ENCODE measurements at places on chromosomes 7 and 10.
A peak's percentile ranks its signal among the peaks of the same experiment; 100 is the strongest.

DNA sequence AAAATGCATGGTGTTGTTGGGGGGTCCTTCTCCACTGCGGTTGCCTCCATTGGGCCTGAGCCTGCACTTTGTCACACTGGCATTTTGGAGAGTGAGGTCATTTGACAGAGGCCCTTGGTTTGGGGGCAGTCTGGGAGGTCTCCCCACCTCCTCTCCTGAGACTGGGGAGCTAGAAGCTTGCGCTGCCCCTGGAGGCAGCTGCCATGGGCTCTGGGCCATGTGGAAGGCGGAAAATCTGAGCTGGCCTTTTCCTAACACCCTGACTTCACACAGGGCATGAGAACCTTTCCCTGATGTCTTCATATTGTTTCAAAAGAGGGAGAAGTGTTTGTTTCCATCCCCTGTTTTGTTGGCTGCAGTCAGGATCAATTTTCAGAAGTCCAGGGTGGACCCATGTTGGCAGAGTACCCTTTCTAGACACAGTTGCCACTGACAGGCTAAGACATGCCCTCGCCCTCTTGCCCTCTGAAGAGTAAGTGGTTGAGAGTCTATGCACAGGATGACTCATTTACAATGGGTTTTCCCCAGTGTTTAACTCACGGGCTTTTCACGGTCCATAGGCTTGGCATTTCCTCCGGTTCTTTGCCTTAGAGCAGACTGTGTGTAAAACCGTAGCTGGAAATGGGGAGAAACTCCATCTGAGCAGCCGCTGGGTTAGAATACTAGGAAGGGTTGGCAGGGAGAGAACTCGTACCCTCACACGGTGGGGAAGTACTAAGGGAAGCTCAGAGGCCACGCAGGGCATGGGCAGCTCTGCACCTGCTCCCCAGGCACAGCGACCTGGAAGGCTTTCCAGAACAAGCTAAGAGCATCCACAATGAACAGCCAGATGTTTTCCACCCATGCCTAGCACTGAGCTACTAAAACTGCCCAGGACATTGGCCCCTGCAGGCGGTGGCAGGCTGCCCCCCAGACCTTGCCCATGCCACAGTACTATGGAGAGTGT, 655.0 kb downstream of the SDK1 start:
- DNase-seq: no peak

DNA sequence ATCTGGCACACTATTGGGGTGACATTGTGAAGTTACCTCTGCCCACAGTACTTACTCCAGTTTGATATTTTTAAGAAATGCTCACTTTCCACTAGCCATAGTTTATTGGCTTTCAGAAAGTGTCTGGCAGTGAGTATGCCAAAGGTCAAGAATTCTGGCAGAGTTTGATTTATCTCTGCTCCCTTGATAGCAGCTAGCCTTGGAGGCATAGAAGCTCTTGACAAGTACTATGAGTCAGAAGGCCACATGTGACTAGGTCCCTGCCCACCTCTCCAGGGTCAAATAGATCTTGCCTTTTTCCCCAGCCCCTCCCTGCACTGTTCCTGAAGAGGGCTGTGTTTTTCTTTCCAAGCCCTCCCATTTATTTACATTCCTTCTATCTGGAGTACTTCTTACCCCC, 202.2 kb downstream of the AUTS2 start:
- DNase-seq: no peak

DNA sequence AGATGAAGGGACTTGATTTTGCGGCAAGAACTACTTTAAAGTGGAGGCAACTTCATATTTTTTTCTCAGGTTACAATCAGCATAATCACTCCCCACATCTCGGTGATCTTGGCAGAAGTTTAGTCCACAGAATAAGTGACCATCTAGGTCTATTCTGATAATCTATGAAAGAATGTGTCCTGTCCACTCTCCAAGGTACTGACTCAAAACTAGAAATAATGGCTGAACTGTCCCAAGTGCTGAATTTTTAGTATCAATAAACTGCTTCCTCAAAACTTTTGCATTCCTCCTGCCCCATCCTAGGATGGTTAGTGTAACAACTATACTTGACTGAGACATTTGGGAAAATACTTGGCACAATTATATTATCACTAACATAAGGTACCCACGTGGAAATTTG, 10.9 kb upstream of the CHRM2 start:
- DNase-seq: no peak

GRCh38 chr10:49709934-49710333, 30.5 kb downstream of the C10orf53 start:
- no peak for DNase-seq

- DNase-seq: no peak
Observed at GRCh38 chr7:32539919-32540531, 44.7 kb downstream of the AVL9 start.

- DNase-seq: peak; percentile 67
Observed at GRCh38 chr7:155863721-155864151, 51.5 kb upstream of the SHH start.

- DNase-seq: no peak
Observed at GRCh38 chr10:104640339-104641186, 527 bp upstream of the SORCS3 start.

- DNase-seq: no peak
Observed at GRCh38 chr10:14016931-14017333, 313.8 kb downstream of the FRMD4A start.

DNA sequence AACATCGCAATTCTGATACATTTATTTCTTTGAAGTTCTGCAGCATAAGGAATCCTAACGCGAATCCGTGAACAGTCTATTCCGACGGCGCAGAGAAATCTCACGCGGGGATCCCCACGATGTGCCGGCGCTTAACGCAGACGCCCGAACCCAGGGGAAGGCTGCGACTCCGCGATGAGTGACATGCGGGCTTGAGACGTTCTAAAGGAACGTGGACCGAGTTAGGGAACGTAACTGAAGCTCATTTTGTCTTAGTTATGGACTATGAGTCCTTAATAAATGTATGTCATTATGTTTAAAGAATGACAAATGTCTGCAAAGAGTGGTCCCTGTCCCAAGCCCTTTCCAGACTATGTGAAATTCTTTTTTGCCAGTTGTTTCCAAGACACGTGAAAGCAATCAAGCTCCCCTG, 995 bp upstream of the PARD3 start:
- DNase-seq: no peak

GRCh38 chr7:138358850-138359341, 101.2 kb upstream of the TRIM24 start:
- DNase-seq: no peak

GRCh38 chr10:84076540-84077195, 62.6 kb upstream of the GHITM start:
- no peak for DNase-seq

DNA sequence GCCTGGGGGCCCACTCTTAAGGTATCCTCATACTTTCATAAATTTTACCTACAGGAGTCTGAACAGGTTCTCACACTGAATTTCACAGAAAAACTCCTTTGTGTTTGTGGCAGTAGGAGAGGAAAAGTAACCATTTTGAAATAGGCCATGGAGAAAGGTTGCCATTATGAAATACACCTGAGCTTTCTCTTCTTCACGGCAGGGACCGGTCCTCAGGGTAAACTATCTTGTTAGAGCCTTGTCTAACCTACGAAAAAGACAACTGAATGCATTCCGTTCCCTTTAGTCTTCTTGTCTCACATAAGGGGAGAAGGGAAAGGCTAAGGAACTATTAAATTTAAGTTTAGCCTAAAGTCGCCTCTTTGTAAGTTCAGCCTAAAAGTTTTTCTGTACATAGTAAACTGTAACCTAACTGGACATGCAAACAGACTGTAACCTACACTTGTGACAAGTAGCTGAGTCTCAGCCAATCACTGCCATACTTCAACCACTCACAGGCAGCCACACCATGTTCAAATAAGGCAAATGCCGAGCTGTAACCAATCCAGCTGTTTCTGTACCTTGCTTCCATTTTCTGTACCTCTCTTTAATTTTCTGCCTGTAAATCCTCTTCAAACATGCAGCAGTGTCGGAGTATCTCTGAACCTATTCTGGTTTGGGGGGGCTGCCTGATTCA, 14.2 kb upstream of the RNF32 start:
- DNase-seq: no peak

DNA sequence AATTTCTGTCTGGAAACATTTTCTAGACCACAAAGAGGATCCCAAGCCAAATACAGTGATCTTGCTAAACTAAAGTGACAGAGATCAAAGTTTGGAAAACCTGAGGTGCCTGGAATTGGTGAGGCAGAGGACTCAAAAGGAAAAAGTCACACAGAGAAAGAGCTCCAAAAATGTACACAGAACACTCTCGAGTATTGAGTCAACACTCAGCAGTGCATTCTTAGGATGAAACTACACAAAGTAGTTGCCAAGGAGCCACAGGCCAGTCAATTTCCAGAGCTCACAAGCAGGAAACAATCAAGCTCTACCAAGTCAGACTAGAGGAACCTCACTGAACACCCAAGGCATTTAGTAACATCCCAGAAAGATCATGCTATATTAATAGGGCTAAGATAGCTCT, 61.3 kb downstream of the MICU1 start:
- no peak for DNase-seq

DNA sequence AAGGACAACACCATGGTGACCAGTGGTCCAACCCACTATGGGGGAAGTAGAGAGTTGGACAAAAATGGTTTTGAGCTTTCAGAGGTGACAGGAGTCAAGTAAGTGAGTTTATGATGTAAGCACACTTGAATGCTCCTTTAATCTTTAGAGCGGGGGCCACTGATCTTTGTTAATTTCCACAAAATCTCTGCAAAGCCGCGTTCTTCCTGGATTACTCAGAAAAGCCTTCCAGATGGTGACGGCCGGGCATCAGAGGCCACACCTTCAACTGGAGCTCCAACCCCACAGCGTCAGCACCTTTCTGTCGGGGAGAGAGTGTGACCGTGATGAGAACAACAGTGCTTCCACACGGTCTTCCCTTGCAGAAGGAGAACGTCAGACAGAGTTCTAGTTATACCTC, 35.2 kb upstream of the KLF6 start:
- DNase-seq: no peak

- no peak for DNase-seq
Observed at GRCh38 chr7:87837597-87837996, 38.6 kb downstream of the SLC25A40 start.

GRCh38 chr10:78211561-78212051, 177.9 kb downstream of the RPS24 start:
- no peak for DNase-seq
